ENCODE measurements at places on chromosomes 4 and X. TPM values are rescaled to one million over a fixed set of nuclear protein-coding genes. Genes with fewer than 3 reads are reported as not detected.

DNA sequence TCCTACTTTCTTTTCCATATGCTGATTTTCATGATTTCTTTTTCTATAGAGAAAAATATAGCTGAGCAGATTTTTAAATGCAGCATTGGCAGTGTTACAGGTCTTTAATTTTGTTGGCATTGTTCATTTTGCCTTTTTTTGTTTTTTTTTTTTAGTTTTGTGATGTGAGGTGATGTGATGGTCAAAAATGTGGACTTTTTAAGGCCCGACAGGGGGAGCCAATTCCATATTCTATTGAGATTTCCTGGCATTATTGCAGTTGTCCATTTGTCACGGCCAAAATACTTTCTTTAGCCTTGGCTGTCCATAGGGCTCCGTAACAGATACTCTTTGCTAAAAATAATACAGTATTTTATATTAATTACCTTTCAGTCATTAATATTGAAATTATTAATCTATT, 47.8 kb downstream of the SLIT2 start:
- no peak for DNase-seq

- no peak for DNase-seq
These were observed 2.8 kb upstream of the IL21 start for GRCh38 chr4:122623637-122624166.

DNA sequence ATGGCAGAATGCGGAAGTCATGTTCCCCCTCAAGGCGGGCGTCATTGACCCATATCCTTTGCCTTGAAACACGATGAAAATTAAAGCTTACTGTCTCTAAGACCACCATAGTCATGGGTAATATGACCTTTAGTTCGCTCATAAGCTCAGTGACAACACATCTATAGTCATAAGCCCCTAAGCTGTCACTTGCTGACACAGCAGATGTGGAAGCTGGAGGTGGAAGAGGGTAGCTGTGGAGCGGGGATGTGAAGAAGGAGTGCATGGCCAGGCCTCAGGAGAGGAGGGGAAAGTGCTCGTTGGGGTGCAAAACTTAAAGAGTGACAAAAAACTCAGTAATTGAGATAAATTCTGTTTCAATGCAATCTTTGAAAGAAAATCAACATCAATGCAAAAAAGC, 134.0 kb upstream of the PDLIM3 start:
- DNase-seq = no peak

GRCh38 chrX:135307171-135307570, 2.1 kb upstream of the ETDC start:
- DNase-seq = no peak

Gene FGF2
- 2.7 TPM for total RNA-seq

Gene MAGED4
- total RNA-seq = 0.17 TPM

Gene XAGE1A
- total RNA-seq = not detected

DNA sequence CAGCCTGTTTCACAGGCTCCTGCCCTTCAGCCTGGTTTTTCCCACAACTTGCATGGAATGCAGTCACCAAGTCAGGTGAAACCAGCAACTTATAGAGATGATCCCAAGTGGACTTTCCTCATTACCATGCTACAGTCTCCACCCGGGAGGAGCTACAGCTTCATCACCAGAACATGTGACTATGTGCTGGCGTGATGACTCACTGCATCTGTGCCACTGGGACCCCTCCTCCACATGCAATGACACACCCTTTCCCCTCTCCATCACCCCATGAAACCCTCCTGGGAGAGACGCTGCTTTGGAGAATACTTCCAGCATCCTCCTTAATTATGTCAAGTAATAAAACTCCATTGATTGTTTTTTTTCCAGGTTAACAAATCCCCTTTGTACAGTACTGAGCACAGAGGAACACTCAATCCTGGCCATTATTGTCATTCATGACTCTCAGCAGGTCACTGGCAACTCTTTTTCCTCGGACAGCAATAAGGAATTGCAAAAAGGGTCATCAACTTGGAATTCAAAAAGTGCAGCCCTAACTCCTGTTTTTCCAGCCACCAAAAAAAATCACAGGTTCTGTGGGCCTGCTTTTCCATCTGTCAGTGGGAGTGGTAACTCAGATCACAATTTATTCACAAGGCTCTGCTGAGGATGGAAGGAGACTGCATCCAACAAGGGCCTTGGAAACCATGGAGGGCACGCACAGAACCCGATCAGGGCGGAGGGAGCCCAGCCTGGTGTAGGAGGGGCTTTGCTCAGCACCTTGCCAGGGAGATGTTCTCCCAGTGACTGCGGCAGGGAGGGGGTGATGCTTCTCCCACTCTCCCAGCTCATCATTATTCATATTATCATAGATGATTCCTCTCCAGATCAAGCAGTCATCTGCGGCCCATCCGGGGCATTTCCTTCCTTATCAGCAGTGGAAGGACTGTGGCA, 17.4 kb downstream of the QDPR start:
- DNase-seq = no peak

Gene CENPU
- total RNA-seq = 1.1 TPM

Gene ZNF157
- not detected for total RNA-seq

Gene FAM184B
- 2.6 TPM for total RNA-seq

Gene TREX2
- total RNA-seq = 0.25 TPM

GRCh38 chr4:41609851-41610250, 71.9 kb downstream of the LIMCH1 start:
- no peak for DNase-seq

Gene NPY2R
- not detected for total RNA-seq

Gene KLB
- total RNA-seq = 0.05 TPM
